Esophagus squamous epithelium (tissue), 5 donors: ENCODE measurements at places on chromosomes 12 and 14. TPM values are rescaled to one million over a fixed set of nuclear protein-coding genes. Genes with fewer than 3 reads are reported as not detected.

The PRIMA1 gene
- total RNA-seq = 5.0 TPM

The GDF3 gene
- total RNA-seq = not detected

The POLE2 gene
- total RNA-seq = 7.9 TPM

The BTG1 gene
- 31.3 TPM for total RNA-seq

The PSMB5 gene
- total RNA-seq = 185 TPM

The AKAP3 gene
- 2.6 TPM for total RNA-seq
